ENCODE measurements at places on chromosomes 11 and 22. TPM values are rescaled to one million over a fixed set of nuclear protein-coding genes. Genes with fewer than 3 reads are reported as not detected.
A peak's percentile ranks its signal among the peaks of the same experiment; 100 is the strongest.

ART1 gene
- polyA plus RNA-seq = not detected

EHF gene
- polyA plus RNA-seq = 0.26 TPM

OR4C5 gene
- polyA plus RNA-seq = not detected

CATSPERZ gene
- not detected for polyA plus RNA-seq

XKR3 gene
- not detected for polyA plus RNA-seq

PGA3 gene
- 0.21 TPM for polyA plus RNA-seq

OR6T1 gene
- polyA plus RNA-seq = not detected

POU2AF3 gene
- polyA plus RNA-seq = 0.57 TPM

GRCh38 chr22:43889860-43890253 lies 2.0 kb downstream of the PNPLA5 start:
- no peak for DNase-seq

DNA sequence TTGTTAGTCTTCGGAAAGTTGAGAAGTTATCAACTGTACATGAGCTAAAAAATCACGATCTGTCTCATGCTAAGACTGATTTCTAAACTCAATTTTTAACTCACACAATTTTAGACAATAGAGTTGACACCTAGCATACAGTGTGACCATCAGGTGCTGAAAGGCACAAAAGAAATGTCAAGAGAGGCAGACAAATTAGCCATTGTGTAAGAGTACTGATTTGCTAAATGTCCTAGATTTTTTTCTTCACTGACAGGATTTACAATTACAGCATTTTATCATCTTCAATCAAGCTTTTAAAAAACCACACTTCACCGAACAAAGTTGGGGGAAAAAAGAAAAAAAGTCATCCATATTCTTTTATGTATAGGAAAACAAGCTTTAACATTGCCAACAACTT lies 7.0 kb downstream of the LGR4 start:
- no peak for DNase-seq

DNA sequence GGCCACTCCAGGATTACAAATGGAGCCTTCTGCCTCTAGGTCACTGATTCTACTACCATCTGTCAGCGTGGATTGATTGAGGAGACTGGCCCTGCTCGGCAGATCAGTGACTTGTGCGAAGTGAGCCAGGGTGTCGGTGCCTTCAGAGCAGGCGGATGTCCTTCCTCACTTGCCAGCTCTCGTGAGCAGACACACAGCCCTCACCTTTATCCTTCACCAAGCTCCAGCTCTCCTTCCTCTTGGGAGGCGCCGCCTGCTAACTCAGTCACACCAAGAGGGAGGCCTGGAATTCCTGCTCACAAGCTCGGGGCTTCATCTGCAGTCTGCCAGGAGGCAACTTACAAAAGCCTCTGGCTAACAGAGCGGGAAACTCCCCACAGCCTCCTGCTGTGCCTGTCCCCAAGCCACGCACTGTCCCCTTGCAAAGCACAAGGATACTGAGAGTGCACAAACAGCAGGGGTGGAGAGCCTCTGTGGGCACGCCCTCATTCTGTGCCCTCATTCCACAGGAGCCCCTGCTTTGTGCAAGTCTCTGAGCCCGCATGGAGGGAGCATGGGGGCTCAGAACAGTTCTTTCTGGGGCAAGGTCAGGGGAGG lies 3.5 kb upstream of the TCF20 start:
- no peak for DNase-seq

- no peak for DNase-seq
Observed at GRCh38 chr22:37202001-37202555, 10.2 kb downstream of the SSTR3 start.

GRCh38 chr11:91926965-91927364 lies 297.7 kb upstream of the FAT3 start:
- DNase-seq = peak; percentile 10

- no peak for DNase-seq
Observed at GRCh38 chr22:42560781-42561180, 7.0 kb downstream of the SERHL2 start.

GRCh38 chr22:49439373-49439772 lies 388.3 kb downstream of the BRD1 start:
- no peak for DNase-seq

- no peak for DNase-seq
Observed at GRCh38 chr22:32824531-32825312, 23.2 kb downstream of the TIMP3 start.

DNA sequence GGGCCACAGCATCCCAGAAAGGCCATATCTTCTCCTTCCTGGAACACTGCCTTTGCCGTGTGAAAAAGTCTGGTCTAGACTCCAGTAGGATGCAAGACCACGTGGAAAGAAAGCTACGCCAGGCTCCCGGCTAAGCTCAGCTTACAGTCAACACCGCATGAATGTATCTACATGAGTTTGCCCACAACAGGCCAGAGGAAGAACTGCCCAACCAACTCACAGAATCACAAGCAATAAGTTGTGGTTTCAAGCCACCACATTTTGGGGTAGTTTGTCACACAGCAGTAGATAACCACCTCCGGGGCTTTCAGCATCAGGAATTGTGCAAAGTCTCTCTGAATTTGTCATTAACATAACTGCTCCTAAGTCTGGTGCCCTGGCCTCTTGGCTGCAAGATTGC lies 27.3 kb downstream of the HSPA8 start:
- DNase-seq = no peak

GRCh38 chr11:86718999-86719398 lies 46.6 kb upstream of the ME3 start:
- no peak for DNase-seq

- no peak for DNase-seq
Observed at GRCh38 chr11:122093731-122094275, 22.2 kb downstream of the BLID start.

- DNase-seq = no peak
Observed at GRCh38 chr22:28180804-28181731, 262.0 kb upstream of the PITPNB start.

- DNase-seq = no peak
Observed at GRCh38 chr11:68202165-68202564, 10.9 kb downstream of the KMT5B start.

DNA sequence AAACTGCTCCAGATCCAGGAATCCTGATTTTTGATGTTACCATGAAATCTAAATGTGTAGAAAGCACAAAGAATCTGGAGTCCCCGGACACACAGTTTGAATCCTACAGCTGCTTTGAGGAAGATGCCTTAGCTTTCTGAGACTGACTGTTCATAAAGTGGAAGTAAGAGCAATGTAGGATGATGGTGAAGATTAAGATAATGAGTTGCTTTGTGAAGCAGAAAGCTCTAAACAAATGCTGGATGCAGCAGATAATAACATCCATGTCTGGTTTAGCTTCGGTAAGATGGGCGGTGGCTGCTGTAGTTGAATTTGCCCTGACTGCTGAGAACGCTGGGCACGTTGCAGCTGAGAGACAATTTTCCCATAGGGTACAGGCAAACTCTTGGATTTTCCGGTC lies 20.1 kb downstream of the OVOL1 start:
- DNase-seq = no peak

DNA sequence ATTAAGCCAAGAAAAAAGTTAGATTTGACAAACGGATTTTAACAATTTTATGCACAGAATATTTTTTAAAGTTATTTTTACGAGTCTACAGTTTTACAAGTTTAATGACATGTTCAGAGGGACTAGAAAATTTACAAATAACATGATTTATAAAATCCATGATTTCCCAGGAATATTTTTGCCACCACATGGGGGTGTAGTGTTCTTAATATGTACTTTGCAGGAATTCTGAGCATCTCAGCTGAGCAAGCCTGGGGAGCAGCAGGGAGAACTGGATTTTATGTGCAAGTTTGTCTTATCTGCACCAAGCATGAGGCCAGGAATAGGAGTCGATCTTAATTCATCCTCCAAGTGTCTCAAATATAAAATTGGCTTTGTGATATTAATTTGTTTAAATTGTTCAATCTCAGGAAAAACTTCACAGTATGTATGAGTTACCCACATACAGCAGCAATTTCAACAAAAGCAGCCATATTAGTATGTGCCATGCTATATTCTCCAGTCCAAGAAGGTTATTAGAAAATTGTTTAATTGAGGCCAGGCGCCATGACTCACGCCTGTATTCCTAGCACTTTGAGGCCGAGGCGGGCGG lies 826.3 kb downstream of the DLG2 start:
- no peak for DNase-seq

GRCh38 chr11:128294001-128294670 lies 293.2 kb downstream of the ETS1 start:
- no peak for DNase-seq

- DNase-seq = no peak
Observed at GRCh38 chr11:87425391-87425790, 387.7 kb downstream of the TMEM135 start.

DNA sequence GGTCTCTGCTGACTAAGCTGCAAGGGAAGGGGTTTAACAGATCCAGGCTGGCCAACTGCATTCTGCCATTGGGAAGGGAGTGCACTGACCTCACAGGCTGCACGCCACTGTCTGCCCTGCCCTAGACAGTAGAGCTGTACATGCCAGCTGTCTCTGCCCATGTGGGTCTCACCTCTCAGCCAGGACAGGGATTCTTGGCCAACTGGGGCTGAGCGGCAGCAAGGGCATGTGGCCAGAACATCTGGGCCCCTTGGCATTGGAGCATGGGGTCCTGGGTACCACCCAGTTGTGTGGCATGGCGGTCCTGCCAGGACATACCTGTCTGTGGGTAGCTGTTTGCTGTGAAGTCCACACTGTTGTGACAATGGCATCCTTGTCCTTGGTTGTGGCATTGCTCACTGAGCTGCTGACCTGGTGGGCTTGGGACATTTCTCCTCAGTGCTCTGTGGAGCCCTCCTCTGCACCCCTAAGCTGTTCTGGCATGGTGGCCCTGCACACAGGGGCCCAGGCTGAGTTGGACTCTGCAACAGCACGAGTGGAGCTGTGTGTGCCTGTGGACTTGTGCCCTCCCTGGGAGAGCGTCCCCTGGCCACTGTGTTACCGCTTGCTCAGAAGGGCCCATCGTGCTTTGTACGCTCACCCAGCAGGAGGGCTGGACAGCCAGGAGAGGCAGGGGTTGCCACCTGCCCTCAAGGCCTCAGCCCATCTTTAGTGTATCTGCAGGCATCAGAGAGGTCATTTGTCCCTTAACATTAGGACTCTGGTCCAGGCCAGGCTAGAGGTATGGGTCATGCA lies 46.7 kb downstream of the MED15 start:
- DNase-seq = peak; percentile 33

DNA sequence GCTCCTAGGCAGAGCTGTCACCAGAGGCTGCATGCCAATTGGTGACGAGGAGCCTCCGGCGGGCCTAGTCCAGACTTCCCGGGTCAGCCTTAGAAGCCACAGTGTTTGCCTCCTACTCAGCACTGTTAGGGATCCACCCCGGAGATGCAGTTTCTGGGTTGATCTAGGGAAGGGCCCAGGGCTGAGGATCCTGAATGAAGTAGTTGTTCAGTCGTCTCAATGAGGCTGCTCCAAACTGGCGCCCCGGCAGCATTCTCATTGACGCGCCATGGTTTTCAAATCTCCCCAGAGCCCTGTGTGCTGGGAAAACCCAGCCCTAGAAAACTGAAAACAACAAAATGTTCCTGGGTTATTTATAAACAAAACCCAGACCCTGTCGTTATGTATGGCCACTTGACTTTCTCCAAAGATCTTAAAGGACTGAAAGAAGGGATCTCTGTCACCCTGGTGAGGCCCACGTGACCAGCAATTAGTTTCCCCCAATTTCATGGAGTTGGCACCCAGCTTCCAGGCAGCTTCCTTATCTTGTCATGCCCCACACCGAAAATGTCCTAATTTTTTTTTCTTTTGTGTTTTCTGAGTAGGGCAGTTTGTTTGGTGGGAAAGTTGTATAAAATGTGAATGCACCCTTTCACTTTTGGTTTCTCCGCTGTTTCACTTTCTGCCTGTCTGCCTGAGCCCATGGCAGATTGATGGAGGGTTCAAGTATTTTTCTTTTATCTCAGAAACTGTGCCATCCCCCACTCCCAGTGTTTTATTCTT lies 2.0 kb upstream of the EHD1 start:
- no peak for DNase-seq

Data from heart left ventricle (tissue), 16 donors.